Testis (tissue), 5 donors: ENCODE measurements at places on chromosomes 16 and 17.
A peak's percentile ranks its signal among the peaks of the same experiment; 100 is the strongest.

- no peak for DNase-seq
Observed at GRCh38 chr17:53719229-53719628, 103.5 kb upstream of the KIF2B start.

DNA sequence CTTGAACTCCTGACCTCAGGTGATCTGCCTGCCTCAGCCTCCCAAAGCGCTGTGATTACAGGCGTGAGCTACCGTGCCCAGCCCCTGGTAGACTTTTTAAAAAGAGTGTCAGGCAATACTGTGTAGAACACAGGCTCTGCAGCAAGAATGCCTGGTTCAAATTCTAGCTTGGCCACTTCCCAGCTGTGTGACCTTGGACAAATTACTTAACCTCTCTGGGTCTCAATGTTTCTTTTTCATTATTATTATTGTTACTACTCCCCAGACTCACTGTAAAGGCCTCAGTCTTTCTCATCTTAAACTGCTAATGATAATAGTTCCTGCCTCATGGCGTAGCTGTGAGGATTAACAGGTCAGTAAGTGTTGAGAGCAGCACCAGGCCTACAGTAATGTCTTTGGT, 114.3 kb downstream of the LITAF start:
- no peak for DNase-seq

GRCh38 chr17:7410634-7411426, 3.2 kb downstream of the NLGN2 start:
- no peak for DNase-seq

GRCh38 chr16:57699899-57700298, 5.3 kb downstream of the DRC7 start:
- DNase-seq: no peak

DNA sequence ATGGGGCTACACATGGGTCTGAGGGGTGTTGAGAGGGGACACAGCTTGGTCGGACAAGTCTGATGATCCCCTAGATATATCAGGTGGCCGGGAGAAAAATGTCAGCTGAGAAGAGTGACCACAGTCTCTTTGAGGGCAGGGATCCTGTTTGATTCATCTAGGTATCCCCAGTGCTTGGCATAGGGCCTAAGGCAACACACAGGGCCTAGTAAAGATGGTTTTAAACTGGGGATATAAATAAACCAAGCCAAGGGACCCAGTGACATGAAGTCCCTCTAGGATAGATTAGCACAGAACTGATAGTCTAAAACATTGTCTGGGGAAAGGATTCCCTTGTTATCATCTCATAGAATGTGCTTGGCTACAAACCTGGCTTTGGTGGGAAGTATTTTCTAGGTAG, 1.4 kb downstream of the ERCC4 start:
- no peak for DNase-seq

DNA sequence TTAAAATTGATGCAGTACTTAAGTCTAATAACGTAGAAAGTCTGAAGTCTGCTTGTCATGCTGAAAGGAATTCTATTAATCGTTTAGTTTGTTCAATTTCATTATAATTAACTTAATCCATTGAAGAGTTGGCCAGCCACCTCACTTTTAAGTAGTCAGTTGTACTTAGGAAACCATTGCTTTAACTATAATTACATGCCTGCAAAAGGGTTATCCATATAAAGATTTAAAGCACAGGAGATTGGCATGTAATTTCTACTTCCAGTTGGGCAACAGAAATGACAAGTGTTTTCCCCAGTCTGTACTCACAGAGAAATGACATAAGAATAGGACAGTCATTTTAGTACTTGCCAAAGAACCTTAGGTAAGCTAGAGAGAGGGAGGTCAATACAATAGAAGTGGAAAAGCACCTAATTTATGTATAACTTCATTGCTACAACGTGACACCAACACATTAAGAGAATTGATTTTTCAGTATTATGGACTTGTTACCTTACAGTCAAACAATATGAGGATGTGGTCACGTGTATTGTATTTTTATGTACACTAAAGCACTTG, 3.7 kb upstream of the USP32 start:
- DNase-seq: no peak

GRCh38 chr17:2903193-2903974, 107.1 kb downstream of the RAP1GAP2 start:
- no peak for DNase-seq

- peak; percentile 58 for DNase-seq
Observed at GRCh38 chr17:18949566-18949965, 2.4 kb upstream of the SLC5A10 start.

DNA sequence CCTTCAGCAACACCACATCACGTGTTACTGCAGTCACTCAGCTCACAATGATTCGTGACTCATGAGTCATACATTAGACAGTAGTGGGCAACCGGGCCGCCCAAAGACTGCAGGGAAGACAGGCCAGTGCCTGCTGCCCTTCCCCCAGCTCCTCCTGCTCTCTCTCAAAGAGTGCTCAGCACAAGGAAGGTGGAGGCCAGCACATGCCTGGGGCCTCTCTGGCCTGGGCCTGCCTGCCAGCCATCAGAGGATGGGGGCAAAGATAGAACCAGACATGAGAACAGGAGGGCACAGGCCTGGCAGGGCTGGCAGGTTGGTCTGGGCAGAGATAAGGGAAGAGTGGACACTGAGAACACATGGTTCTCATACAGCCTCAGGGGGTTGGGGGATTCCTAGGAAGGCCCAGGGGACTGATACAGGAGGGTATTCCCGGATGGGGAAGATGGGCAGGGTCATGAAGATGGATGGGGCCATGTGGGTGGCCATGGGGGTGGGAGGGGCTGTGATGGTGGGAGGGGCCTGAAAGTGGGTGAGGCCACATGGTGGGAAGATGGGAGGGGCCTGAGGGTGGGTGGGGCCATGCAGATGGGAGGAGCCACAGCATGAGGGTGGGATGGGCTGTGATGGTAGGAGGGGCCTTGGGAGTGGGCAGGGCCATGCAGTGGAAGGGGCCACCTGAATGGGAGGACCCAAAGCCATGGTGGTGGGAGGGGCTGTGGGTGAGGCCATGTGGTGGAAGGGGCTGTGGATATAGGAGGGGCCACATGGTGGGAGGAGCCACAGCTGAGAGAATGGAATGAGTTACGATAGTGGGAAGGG, 29.0 kb downstream of the KATNB1 start:
- peak; percentile 46 for DNase-seq

GRCh38 chr17:3772764-3773163, 28.2 kb downstream of the ITGAE start:
- no peak for DNase-seq

DNA sequence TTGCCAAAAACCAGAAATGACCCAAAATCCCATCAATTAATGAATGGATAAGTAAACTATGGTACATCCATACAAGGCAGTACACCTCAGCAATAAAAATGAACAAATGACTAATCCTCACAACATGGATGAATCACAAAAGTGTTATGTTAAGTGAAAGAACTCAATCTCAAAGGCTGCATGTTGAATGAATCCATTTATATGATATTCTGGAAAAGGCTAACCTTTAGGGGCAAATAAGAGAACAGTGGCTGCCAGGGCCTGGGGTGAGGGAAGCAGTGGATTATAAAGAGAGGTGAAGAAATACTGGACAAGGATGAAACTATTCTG, 46.1 kb upstream of the MSI2 start:
- DNase-seq: no peak

DNA sequence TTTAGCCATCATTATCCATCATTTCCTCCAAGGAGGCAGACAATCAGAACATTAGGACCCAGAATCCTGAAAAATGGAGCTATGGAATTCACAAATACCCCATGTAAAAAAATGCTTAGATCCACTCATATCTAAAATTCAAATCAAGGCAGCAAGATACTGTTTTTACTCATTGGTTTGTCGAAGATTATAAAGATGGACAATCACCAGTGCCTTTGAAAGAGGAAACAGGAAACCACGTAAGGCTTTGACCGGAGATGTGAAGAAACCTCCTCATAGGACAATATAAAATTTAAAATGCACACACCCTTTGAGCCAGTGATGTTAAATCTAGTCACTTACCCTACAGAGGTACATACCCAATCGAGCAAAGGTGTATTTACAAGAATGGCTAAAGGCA, 130.0 kb downstream of the XYLT1 start:
- DNase-seq: no peak

DNA sequence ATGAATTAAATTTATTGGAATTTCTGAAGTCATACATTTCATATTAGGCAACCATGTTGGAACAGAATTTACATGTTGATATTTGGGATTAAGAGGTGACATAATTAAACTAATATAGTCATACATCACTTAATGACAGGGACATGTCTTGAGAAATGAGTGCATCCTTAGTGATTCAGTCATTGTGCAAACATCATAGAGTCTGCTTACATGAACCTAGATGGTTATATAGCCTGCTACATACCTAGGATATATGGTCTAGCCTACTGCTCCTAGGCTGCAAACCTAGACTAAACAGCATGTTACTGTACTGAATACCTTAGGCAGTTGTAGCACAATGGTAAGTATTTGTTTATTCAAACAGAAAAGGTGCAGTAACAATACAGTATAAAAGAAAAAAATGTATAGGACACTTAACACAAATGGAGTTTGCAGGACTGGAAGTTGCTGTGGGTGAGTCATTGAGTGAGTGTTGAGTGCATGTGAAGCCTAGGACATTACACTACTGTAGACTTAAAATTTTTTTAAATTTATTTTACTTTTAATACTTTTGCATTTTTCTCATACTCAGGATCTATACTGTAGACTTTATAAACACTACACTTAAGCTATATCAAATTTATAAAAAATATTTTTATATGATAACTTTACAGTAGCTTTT, 85.6 kb downstream of the OMG start:
- no peak for DNase-seq

GRCh38 chr16:7910116-7910515, 577.5 kb downstream of the RBFOX1 start:
- no peak for DNase-seq

DNA sequence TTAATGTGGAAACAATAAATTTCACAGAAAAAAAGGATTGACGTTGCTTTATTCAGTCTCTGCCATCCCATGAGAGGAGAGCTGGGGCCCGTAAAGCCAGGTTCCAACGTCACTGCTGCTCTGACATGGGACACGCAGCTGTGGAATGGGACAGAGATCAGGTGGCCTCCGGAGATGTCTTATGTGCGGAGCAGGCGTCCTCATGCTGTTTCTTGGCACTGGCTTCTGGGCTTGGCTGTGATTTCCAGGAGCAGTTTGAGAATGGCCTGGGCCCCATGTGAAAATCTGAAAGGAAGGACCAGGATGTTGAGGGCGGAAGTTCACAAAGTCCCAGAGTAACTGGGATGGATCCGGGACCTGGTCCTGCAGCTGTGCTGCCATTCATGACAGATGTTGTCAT, 32.4 kb downstream of the NDEL1 start:
- no peak for DNase-seq

DNA sequence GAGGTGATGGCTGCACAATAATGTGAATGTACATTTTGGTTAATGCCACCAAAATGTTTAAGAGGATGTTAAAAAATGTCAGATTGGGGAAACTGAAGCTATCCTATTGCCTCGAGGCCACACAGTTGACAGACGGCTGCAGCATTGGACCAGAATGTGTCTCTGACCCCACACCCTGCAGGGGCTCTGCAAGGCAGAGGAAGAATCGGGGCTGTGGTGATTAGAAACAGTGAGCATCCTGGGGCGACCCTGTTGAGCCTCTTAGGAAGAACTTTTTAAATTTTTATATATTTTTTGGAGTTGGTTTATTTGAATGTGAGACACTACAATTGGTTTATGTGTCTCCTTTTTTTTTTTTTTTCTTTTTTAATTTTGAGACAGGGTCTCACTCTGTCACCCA, 15.0 kb upstream of the ADORA2B start:
- no peak for DNase-seq

GRCh38 chr17:28570716-28571360, 486 bp downstream of the PIGS start:
- peak; percentile 74 for DNase-seq

DNA sequence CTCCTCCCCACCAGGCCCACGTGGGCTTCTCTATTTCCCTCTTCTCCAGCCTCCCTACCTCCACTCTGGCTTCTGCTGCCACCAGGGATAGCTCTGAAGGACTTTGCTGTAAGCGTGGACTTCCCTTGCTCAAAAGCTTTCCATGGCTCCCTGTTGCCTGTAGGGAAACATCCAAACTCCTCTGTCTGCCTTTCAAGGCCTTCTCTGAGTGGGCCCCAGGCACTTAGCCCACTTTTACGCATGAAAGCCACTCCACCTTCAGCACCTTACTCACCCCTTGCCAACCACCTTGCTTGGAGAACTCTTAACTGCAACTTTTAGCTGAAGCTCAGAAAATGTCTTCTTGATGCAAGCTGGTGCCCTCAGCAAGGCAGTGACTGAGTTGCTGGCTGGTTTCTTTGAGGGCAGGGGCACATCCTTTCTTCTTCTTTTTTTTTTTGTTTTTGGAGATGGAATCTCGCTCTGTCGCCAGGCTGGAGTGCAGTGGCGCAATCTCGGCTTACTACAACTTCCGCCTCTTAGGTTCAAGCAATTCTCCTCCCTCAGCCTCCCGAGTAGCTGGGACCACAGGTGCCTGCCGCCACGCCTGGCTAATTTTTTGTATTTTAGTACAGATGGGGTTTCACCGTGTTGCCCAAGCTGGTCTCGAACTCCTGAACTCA, 52.0 kb upstream of the DLX4 start:
- DNase-seq: no peak

- no peak for DNase-seq
Observed at GRCh38 chr17:77151186-77151585, 10.4 kb downstream of the SEC14L1 start.

- no peak for DNase-seq
Observed at GRCh38 chr16:19316846-19317245, 31.3 kb downstream of the CLEC19A start.

GRCh38 chr16:1008085-1008484, 26.5 kb downstream of the SOX8 start:
- DNase-seq: no peak

- DNase-seq: no peak
Observed at GRCh38 chr17:1440921-1441320, 15.1 kb downstream of the CRK start.

DNA sequence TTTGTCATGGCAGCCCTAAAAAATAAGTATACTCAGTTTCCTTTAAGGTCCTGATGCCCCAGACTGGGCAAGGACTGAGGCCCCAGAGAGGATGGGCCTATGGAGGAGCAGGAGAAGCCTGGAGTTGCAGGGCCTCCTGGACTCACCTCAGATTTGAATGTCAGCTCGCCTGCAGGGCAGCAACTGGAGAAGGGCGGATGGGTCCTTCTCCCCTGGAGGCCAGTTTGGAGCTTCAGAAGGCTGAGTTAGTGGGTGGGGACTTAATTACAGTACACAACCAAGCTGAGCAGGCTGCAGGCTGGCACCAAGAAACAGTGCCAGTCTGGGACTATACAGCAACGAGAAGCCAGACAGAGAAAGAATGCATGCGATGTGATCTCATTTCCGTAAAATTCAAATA, 6.2 kb downstream of the PIRT start:
- DNase-seq: no peak

GRCh38 chr17:73013301-73013700, 79.2 kb downstream of the SLC39A11 start:
- DNase-seq: no peak

GRCh38 chr17:35011671-35012216, 31.4 kb downstream of the LIG3 start:
- no peak for DNase-seq
